ENCODE measurements at places on chromosomes 16 and 17.

DNA sequence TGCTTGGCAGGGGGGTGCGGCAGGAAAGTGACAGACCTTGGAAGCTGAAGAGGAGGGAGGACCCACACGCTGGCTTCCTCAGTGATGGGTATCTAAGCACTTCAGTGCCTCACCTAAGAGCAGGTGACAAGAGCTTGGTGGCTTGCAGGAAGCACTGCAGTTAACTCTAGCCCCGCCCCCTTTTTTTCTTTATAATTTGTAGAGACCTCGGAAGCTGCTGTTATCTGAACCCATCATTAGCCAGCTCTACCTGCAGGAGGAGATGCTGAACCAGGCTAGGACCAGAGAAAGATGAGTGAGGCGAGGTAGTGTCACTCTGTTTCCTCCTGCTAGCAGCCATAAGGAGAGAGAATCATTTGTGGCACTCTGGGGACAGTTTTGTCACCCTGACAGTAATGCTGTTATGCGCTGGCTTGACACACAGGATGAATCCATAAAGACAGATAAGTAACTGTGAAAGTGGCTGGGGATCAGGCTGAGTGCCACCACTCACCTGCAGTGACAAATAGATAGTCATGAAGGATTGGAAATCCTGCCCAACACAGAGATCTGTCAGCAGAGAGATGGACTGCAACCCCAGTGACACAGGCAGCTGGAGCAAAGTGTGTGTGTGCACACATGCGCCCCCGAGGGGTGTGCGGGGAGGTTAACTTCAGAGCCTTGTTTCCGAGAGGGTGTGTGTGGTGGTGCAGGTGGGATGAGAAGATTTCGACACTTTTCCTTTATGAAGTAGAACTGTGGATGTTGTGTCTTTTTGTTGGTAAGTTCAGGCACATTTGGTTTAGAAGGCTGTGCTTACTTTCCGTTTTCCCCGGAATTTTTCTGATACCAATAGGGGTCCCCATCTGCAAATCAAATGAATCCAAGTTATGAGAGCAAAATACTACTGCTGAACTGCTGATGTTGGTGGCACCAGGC is 224.0 kb downstream of the IRX3 start:
- peak; percentile 3 for DNase-seq

DNA sequence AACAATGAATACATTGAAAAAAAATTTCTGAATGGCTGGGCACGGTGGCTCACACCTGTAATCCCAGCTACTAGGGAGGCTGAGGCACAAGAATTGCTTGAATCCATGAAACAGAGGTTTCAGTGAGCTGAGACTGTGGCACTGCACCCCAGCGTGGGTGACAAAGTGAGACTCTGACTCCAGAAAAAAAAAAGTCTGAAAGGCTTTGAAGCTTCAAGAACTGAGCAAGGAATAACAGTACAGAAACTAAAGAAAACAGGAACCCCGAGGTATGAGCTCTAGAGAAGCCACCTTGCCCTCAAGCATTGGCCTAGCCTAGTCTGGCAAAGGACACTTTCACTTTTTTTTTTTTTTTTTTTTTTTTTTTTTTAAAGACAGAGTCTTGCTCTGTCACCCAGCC is 45.0 kb downstream of the TEX2 start:
- DNase-seq: no peak

DNA sequence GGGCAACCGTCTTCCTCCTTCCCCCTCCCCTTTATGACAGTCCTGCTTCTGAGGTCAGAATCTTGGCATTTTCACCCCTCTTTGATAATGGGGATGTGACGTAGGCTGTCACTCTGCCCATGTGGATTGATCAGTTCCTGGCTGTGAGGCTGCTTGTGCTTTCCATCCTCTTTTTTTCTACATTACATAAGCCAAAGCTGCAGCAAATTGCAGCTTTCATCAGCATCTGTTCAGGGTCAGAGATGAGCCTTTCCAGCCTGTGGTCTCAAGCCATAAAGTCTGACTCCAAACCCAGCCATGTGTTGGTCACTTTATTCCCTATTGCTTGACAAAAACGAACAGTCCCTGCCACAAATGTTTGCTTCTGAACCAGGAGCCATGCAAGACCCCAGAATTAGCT is 535.1 kb downstream of the CDH11 start:
- DNase-seq: no peak

DNA sequence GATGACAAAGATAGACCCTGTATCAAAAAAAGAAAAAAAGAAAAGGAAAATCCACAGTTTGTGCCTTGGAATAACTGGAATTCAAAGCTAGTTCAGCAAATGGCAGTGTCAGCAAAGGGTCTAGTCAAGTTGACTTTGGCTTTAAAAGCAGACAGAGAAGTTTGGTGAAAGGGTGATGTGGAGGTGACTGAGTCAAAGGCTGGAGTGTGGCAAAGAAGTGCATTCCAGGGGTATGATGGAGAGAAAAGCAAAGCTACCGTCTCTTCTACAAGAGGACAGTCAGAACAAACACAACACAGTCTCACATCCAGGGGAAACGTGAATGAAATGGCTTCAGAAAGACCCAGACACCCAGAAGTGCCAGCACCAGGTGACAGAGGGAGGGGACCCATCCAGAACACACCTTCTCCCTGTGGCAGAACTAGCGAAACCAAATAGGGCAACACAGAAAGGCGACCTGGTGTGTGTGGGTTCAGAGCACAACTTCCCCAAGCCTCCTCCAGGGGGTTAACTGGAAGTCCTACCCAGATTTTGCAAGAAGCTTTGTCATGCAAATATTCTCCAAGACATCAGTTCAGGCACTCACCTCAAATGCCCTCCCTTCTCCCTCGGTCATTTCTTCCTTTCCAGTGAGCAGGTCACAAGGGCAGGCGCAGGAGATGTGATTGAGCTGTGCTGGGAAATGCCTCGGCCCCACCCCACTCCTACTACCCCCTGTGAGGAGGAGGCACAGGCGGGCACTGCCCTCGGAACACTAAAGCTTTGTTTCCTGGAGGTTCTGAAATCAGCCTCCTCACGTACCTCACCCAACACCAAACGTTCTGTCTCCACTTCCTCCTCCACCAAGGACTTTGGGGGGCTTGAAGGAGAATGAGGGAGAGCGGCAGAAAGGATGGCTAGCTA is 481.9 kb downstream of the SOX9 start:
- DNase-seq: peak; percentile 40

DNA sequence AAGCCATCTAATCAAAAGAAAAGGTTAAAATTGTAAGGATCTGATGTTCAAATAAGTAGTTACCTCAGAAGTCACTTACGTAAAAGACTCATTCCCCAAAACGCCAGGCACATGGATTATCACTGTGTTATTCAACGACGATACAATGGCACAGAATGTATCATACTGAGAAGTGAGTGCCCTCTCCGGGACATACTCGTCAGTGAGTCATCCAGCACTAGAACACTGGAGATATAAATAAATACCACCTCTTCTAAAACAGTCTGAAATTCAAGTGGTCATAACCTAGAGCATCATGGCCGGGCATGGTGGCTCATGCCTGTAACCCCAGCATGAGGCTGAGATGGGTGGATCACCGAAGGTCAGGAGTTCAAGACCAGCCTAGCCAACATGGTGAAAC is 24.9 kb downstream of the USP31 start:
- no peak for DNase-seq

DNA sequence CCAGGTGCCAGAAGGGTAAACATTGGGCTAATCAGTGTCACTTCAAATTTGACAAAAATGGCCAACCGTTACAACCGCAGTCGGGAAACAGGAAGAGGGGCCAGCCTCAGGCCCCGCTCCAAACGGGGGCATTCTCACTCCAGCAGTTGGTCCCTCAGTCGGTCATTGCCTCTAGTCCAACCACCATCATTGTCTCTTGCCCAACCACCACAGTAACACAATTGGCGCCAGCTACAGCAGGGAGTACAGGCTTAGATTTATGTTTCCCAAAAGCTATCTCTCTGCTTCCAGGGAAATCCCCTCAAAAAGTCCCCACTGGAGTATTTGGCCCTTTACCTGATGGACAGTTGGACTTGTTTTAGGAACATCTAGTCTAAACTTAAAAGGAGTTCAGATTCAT is 20.3 kb downstream of the ALOX15B start:
- no peak for DNase-seq

DNA sequence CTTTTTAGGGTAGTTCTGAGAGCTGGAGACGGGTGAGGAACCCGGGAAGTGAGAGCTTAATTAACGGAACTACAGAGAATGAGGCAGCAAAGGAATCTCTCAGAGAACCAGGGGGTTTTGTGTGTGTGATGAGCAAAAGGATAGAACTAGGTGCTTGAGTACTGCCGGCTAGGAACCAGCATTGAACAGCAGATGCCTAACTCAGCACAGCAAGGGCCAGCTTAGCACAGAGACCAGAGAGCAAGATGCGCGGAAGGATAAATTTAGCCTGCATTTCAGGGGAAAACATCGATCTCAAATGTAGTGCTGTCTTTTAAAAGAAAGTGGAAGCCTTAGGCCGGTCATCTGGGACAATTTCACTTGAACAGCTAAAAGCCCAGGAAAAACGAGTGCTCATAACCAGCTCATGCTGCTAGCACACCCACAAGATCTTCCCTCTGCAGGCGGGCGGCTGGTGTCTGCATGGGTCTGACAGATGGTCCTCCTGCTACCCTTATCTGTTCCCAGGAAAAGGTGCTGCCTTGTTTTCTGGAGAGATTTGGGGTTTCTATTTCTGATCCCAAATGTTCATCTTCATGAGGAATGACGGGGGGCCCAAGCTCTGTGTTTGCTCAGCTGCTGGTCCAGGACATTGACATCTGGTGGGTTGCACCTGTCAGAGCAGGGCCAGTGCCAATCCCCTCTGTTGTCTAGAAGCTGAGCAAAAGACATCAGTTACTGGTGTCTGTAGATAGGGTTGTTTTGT is 103.9 kb downstream of the SOCS1 start:
- no peak for DNase-seq

DNA sequence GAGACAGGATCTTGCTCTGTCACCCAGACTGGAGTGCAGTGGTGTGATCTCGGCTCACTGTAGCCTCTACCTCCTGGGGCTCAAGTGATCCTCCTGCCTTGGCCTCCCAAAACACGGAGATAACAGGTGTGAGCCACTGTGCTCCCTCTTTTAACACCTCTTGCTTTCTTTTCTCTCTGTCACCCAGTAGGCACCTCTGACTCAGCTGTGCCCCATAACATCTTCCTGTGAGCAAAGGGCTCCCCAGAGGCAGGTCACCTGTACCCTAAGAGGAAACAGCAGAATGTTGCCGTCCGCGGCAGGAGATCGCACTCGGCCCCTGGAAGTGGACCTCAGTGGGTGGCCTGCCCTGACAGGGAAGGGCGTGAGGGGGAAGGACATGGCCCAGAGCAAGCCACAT is 918 bp upstream of the NLRC3 start:
- no peak for DNase-seq

GRCh38 chr16:79768276-79768970 is 167.9 kb upstream of the MAF start:
- DNase-seq: no peak

GRCh38 chr16:58152246-58152868 is 23.2 kb upstream of the CFAP20 start:
- DNase-seq: no peak

DNA sequence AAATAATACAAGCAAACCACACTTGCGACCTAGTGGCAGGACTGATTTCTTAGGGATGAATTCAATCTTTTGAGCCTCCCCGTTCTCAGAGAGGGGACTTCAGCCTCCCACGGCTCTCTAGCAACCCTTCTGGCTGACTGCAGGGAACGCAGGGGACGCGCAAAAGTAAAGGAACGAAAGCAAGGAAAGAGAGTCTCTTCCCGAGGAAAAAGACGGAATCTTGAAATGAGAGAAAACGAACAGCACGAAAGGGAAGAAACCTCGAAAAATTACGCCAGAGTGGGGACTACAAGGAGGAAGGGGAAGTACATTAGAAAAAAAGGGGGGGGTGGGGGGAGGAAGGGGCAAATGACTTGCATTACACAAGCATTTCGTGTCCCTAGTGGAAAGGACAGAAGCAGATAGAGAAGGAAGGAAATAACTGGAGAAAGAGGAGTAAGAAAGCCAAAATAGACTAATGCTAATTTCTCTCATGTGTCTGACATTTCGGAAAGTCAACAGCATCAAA is 1.2 kb downstream of the GRB2 start:
- peak; percentile 87 for DNase-seq

- no peak for DNase-seq
These were observed 21.7 kb downstream of the SPHK1 start for GRCh38 chr17:76405967-76406647.

- peak; percentile 97 for DNase-seq
These were observed 206.8 kb downstream of the PRKCA start for GRCh38 chr17:66508896-66509844.

- DNase-seq: no peak
These were observed 18.7 kb downstream of the DUS2 start for GRCh38 chr16:68041783-68042182.

DNA sequence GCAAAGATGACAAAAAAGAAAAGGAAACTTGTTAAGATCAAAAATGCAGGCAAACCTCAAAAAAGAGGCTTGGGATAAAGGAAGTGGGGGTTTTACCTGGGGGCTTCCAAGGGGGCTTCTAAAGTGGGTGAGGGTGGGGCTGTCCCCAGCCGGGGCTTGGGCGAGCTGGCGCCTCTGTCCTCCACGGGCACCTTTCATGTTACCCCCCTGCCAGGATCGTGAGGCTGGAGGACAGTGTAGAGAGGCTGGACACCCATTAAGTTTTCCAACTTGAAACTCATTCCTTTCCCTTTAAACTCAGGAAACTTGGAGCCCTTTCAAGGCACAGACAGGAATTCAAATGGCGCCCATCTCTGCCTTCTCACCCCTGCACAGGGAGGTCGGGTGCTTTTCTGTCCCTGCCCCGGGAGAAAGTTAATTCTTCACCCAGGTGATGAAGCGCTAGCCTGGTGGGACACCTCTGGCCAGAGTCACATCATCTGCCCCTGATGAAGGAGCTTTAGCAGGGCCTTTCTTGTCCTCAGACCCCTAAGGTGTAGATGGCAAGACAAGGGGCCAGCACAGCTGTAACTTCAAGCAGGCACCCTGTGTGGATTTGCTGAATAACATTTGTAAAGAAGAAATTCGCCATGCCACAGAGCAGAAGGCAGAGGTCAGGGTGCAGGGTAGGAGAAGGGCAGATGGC is 87.3 kb downstream of the C16orf78 start:
- no peak for DNase-seq

GRCh38 chr17:51857052-51857597 is 301.4 kb downstream of the CA10 start:
- DNase-seq: no peak

GRCh38 chr17:37019117-37019740 is 70.5 kb downstream of the AATF start:
- no peak for DNase-seq
